Motor neuron (in vitro differentiated cells): ENCODE measurements at places on chromosomes 13 and 19.
A peak's percentile ranks its signal among the peaks of the same experiment; 100 is the strongest.

DNA sequence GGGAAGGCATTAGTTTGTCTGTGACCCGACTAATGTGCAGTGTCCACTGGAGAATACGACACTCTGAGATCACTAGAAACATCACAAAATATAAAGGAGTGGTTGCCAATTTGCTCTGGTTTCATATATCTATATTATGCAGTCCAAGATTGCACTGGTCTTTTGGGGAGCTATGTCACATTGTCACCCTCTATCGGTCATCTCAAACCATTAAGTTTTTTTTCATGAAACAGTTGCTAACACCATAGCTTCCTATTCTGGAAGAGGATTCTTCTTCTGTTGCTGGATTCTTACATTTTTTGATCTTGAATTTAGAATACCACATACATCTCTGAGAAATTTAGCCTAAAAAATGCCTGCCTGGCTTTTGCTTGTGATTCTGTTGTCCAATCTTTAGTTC, 168.6 kb downstream of the LACC1 start:
- ATAC-seq = no peak

- no peak for ATAC-seq
These were observed 175.9 kb upstream of the TRPC4 start for GRCh38 chr13:38045278-38046048.

DNA sequence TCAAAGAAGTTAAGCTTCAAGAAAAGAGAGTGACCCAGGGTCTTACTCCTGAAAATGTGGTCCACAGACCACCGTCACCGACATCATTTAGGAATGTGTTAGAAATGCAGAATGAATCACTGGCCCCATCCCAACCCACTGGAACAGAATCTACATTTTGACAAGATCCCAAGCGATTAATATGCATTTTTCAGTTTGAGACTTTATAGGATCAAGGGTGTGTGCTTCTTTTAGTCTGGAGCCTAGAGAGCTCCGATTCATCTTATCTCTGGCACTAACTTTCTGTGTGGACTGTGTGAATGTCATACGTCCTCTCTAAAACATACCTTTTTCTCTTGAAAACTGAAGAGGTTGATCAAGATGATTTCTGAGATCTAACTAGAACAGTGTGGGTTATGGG, 484.8 kb downstream of the MYO16 start:
- ATAC-seq = peak; percentile 52

DNA sequence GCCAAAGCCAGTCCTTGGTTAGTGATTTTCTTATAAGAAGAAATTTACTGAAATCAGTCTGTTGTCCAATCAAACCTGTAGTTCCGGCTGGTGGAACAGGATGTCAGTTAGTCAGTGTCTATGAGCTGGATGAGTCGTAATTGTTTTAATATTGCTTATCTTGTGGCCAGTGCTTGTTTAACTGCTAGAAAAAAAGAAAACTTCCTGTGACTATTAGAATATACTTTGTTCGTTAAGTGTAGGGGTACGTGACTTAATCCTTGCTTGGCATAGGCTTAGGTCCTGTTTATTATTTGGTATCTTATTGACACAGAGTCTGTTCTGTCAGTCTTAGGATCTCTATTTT, 1484.8 kb upstream of the MIR17HG start:
- no peak for ATAC-seq

- no peak for ATAC-seq
These were observed 22.6 kb downstream of the ELF1 start for GRCh38 chr13:40996426-40997092.
